Endothelial cell of umbilical vein (primary cell): ENCODE measurements at places on chromosomes 6 and 20. TPM values are rescaled to one million over a fixed set of nuclear protein-coding genes. Genes with fewer than 3 reads are reported as not detected.

- peak overlapping the region; percentile 100 for H3K27ac ChIP-seq
- H3K36me3 ChIP-seq: no peaks in the 10 kb centered on the region
- peak; percentile 98 for DNase-seq
- peaks cover 35% of the 10 kb centered on the region for H3K4me1 ChIP-seq
Measured at GRCh38 chr20:53828088-53828681, 234.5 kb upstream of the ZNF217 start.

Gene GJA10
- polyA plus RNA-seq: not detected in 2 replicates

DNA sequence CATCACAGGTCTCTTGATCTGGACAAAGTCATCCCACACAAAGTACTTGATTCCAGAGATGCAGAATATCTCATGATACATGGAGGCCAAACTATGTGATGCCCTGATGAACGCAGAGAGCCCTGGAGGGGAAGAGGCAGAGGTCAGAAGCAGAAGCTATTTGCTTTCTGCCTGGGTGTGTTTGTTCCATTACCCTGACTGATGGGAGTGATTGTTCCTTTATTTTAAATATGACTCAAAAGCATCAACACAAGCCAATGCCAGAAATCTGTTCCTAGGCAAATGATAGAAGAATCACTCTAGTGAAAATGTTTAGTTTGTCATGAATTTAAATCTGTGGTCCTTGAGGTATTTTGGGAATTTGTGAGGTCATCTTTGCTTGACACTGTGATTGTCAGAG lies 54.7 kb upstream of the GGTLC1 start:
- H3K4me3 ChIP-seq: no peak overlapping the region
- no peaks in the 10 kb centered on the region for H3K27me3 ChIP-seq
- no peak for DNase-seq
- no peak overlapping the region for H3K27ac ChIP-seq
- no peaks in the 10 kb centered on the region for H3K36me3 ChIP-seq
- no peaks in the 10 kb centered on the region for H3K4me1 ChIP-seq

DNA sequence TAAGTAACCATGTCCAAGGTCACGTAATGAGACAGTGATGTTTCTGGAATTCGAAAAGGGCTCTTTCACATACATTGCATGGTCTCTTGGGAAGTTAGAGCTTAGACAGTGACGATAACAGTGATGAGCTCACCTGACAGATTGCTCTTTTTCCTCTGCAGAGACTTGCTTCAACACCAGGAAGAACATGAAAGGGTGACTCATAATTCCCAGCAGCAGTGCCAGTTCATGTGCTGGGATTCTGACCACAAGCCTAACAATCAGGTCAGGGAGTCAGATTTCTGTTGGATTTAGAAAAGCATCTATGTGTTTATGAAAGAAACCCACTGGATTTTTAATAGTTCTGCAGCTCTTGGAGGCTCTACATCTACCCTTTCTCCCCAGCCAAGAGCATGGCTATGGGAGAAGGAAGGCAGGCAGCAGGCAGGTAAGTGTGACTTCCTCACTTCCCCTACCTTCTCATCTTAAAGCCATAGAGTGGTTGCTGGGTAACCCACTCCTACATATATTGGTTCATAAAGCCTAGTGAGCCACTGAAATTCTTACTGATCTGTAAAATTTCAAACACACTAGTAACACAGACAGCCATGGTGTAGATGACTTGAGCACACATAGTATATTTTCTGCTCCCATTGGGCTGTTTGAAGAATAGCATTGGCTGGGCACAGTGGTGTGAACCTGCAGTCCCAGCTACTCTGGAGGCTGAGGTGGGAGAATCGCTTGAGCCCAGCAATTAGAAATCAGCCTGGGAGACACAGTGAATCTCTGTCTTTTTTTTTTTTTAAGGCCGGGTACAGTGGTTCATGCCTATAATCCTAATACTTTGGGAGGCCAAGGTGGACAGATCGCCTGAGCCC lies 44.4 kb upstream of the LOC128125822 start:
- no peaks in the 10 kb centered on the region for H3K36me3 ChIP-seq
- H3K27me3 ChIP-seq: no peaks in the 10 kb centered on the region
- no peak overlapping the region for H3K27ac ChIP-seq
- DNase-seq: peak; percentile 51

Gene CENPW
- polyA plus RNA-seq: 14.1 and 16.9 TPM in 2 replicates

GRCh38 chr6:82980086-82980485 lies 85.6 kb downstream of the UBE3D start:
- H3K27me3 ChIP-seq: no peaks in the 10 kb centered on the region
- H3K4me3 ChIP-seq: no peak overlapping the region
- DNase-seq: no peak
- no peaks in the 10 kb centered on the region for H3K36me3 ChIP-seq

DNA sequence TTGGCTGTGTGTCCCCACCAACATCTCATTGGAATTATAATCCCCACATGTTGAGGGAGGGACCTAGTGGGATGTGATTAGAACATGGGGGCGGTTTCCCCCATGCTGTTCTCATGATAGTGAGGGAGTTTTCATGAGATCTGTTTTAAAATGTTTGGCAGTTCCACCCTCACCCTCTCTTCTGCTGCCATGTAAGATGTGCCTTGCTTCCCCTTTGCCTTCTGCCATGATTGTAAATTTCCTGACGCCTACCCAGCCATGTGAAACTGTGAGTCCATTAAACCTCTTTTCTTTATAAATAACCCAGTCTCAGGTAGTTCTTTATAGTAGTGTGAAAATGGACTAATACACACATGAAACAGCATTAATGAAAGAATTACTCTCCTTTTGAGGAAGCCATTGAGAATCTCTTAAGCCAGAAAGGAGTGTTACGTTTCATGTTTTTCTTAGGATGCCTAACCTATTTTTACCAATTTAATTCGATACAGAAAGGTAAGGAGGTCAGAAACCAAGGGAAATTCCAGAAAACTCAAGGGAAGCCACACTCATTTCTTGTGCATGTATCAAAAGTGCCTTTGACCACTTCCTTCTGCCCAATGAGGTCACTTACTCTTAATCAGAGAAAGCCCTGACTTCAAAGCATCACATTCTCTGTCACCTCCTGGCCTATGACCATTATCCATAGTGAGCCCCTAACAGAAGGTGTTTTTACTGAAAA lies 24.7 kb upstream of the HINT3 start:
- no peak overlapping the region for H3K4me3 ChIP-seq
- no peaks in the 10 kb centered on the region for H3K27me3 ChIP-seq
- no peak overlapping the region for H3K27ac ChIP-seq
- H3K4me1 ChIP-seq: no peaks in the 10 kb centered on the region

DNA sequence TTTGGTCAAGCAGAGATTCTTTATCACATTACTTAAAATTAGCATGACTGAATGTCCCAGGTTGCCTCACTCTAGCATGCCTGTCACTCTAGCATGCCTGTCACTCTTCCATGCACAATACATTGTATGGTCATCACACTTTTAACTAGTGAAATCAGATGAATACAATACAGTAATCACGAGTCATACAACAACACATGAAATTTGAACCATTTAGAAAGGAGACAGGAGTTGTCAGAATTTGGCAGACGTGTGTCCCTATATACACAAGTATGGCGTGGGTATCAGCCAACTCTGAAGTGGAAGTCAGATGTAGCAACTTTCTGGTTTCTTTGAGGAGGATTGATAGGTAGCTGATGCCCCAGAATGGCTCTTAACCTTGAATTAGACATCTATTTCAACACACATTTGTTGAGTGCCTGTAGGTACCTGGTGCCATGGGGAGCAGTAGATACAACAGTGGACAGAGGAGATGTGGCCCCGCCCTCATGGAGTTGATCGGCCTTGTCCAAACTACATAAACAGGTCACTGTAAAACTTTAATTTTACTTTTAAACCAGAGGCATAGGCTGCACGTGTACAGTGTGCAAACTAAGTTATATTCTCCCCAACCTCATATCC lies 116.1 kb upstream of the TIAM2 start:
- H3K36me3 ChIP-seq: no peaks in the 10 kb centered on the region
- H3K4me3 ChIP-seq: no peak overlapping the region
- no peaks in the 10 kb centered on the region for H3K4me1 ChIP-seq

GRCh38 chr20:2203436-2203835 lies 92.4 kb upstream of the TGM3 start:
- no peaks in the 10 kb centered on the region for H3K36me3 ChIP-seq
- H3K27ac ChIP-seq: no peak overlapping the region
- H3K4me1 ChIP-seq: peaks cover 2% of the 10 kb centered on the region
- DNase-seq: no peak
- H3K27me3 ChIP-seq: peaks cover 7% of the 10 kb centered on the region

- DNase-seq: no peak
- peaks cover 4% of the 10 kb centered on the region for H3K27me3 ChIP-seq
- no peak overlapping the region for H3K27ac ChIP-seq
- no peaks in the 10 kb centered on the region for H3K36me3 ChIP-seq
- H3K4me3 ChIP-seq: no peak overlapping the region
Measured at GRCh38 chr6:35797837-35798526, 859 bp upstream of the CLPS start.

Gene SLC44A4
- polyA plus RNA-seq: 0.75 and 1.1 TPM in 2 replicates

DNA sequence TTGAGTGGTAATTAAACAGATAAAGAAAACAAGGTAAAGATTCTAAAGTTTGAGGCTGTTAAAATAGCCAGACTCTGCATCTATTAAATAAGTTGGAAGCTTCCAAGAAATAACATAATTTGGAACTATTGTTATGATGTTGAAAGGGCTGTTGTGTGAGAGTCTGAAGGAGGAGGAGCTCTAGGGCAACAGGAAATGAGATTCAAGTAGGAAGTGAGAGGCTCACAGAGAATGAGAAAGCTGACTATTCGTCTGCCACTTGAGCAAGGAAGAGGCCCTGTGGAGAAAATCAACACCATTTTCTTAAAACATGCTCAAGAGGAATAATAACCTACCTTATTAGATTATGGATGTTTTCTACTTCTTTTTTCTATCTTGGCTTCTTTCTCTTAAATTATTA lies 185.2 kb downstream of the SLC24A3 start:
- no peaks in the 10 kb centered on the region for H3K4me1 ChIP-seq
- no peaks in the 10 kb centered on the region for H3K27me3 ChIP-seq
- H3K4me3 ChIP-seq: no peak overlapping the region
- H3K36me3 ChIP-seq: no peaks in the 10 kb centered on the region

Gene TCF15
- 0.07 and 0.13 TPM in 2 replicates for polyA plus RNA-seq

- no peaks in the 10 kb centered on the region for H3K4me1 ChIP-seq
- H3K4me3 ChIP-seq: no peak overlapping the region
- no peaks in the 10 kb centered on the region for H3K27me3 ChIP-seq
- no peak for DNase-seq
Measured at GRCh38 chr6:99185525-99185924, 163.9 kb downstream of the FAXC start.

GRCh38 chr6:5030596-5031136 lies 26.8 kb upstream of the RPP40 start:
- H3K27me3 ChIP-seq: no peaks in the 10 kb centered on the region
- no peaks in the 10 kb centered on the region for H3K36me3 ChIP-seq
- peak; percentile 83 for DNase-seq
- H3K27ac ChIP-seq: no peak overlapping the region
- H3K4me3 ChIP-seq: no peak overlapping the region

DNA sequence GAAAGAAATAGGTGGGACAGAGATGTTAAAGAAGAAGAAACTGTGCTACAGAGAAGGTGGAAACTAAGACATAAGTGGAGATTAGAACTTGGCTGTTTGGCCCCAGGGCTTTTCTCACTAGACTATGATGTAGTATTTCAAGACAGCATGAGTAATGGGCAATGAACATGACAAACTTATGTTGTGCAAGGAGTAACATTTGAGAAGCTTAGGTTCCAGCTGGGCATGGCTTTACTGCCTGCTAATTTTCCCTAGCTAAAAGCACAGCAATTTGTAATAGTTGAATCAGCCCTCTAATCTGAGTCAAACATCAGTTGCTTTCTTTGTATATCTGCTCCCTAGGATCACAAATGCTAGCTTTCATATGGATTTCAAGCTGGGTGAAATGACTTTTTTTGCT lies 294.3 kb upstream of the BMP2 start:
- no peak overlapping the region for H3K4me3 ChIP-seq
- no peaks in the 10 kb centered on the region for H3K27me3 ChIP-seq
- no peak for DNase-seq
- peaks cover 11% of the 10 kb centered on the region for H3K4me1 ChIP-seq

- peak overlapping the region; percentile 39 for H3K27ac ChIP-seq
- H3K36me3 ChIP-seq: no peaks in the 10 kb centered on the region
- no peak for DNase-seq
- H3K4me3 ChIP-seq: peak overlapping the region; percentile 59
- H3K27me3 ChIP-seq: no peaks in the 10 kb centered on the region
Measured at GRCh38 chr20:5077761-5078387, 41.9 kb downstream of the PCNA start.

DNA sequence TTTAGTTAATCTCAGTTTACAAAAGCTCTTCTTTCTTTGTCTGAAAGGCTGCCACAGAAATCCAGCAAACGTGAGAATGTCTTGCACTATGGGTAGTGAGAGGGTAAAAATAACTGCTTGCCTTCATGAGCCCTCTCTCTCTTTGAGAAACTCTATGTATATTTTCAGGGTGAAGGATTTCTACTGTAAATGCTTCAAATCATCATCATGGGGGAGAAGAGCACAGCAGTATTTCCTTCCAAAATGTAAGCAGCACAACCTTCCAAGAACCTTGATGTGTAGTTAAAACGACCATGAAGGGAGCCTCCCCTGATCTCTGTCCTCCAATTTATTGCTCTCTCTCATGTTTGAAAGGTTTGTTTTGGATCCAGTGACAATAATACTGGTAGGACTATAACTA lies 141.3 kb upstream of the CENPW start:
- H3K27me3 ChIP-seq: no peaks in the 10 kb centered on the region
- no peaks in the 10 kb centered on the region for H3K4me1 ChIP-seq
- DNase-seq: no peak
- H3K4me3 ChIP-seq: no peak overlapping the region

- H3K36me3 ChIP-seq: no peaks in the 10 kb centered on the region
- H3K4me3 ChIP-seq: no peak overlapping the region
- DNase-seq: no peak
- H3K27me3 ChIP-seq: no peaks in the 10 kb centered on the region
- no peak overlapping the region for H3K27ac ChIP-seq
- H3K4me1 ChIP-seq: no peaks in the 10 kb centered on the region
Measured at GRCh38 chr6:151170622-151171246, 69.0 kb upstream of the AKAP12 start.

GRCh38 chr6:83367104-83367503 lies 63.7 kb downstream of the ME1 start:
- no peak overlapping the region for H3K27ac ChIP-seq
- DNase-seq: no peak
- no peaks in the 10 kb centered on the region for H3K36me3 ChIP-seq
- H3K4me1 ChIP-seq: no peaks in the 10 kb centered on the region
- H3K4me3 ChIP-seq: no peak overlapping the region

DNA sequence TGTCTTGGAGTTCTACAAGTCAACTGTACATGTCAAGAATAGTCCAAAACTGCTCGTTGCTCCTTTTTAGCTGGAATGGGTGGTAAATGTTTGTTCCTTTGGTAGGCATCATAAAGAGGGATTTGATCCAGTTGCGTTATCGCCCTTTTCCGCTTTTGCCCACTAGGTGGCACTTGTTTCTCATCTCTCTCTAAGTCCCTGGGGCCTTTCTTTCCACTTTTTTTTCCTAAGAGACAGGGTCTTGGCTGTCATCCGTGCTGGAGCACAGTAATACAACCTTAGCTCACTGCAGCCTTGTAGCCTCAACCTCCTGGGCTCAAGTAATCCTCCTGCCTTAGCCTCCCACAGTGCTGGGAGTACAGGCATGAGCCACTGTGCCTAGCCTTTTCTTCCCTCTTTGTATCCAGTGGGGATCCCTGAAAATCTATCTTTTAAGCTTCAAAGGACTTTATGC lies 20.7 kb downstream of the GTPBP2 start:
- no peak overlapping the region for H3K4me3 ChIP-seq
- no peak overlapping the region for H3K27ac ChIP-seq
- peaks cover 2% of the 10 kb centered on the region for H3K4me1 ChIP-seq
- DNase-seq: peak; percentile 82
